ENCODE measurements at places on chromosomes 2 and 18.

GRCh38 chr2:47531378-47532042 is 128.6 kb downstream of the MSH2 start:
- DNase-seq, result no peak

DNA sequence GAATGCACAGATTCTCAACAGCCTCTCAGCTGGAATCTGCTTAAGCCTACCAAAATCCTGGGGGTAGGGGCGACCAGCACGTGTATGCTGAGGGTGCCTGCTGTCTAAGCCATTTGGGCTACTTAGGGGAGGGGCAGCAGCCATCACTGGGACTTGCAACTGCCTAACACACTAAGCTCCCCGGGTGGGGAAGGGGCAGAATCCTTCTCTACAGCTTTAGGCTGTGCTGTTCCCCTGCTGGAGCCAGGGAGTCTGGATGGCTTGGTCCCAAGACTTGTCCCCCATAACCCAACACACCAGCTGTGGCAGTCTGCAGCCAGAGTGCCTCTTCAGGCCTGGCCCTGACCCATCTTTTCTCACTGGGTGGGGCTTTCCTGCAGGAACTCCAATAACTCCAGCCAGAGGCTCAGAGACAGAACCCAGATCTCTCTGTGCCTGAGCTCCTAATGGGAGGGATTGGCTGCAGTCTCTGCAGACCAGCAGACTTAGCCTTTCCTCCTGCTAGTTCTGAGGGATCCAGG is 305.4 kb upstream of the RND3 start:
- DNase-seq, result no peak

- no peak for DNase-seq
Observed at GRCh38 chr18:9575558-9575957, 38.8 kb downstream of the PPP4R1 start.

DNA sequence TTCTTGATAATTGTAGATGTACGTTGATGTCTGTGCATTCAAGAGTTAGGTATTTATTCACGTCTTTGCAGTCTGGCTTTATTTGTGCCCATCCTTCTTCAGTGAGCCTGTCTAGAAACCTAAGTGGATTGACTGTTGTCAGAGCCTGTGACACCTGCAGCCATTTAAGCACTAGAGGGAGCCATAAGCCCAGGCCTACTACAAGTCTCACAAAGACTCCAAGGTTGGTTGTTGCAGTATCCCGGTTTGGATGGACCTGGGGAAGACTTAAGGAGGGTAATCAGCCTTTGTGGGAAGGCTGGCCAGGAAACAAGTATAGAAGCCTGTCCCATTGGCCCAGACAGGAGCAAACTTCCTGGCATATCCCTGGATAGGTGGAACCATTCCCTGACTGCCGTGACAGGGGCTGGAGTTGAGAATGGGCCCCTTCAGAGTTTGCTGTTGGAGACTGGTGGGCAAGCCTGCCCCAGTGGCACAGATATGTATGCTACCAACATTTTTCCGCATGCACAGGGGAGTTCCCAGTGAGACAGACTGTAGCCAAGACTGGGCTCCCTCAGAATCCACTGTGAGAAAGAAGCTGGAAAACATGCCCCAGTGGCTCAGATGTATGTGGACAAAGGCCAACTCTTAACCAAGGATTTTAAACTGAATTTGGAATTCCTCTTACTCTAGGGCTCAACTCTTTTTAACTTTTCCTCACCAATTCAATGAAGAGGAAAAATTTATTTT is 9.3 kb upstream of the LRRC30 start:
- no peak for DNase-seq

DNA sequence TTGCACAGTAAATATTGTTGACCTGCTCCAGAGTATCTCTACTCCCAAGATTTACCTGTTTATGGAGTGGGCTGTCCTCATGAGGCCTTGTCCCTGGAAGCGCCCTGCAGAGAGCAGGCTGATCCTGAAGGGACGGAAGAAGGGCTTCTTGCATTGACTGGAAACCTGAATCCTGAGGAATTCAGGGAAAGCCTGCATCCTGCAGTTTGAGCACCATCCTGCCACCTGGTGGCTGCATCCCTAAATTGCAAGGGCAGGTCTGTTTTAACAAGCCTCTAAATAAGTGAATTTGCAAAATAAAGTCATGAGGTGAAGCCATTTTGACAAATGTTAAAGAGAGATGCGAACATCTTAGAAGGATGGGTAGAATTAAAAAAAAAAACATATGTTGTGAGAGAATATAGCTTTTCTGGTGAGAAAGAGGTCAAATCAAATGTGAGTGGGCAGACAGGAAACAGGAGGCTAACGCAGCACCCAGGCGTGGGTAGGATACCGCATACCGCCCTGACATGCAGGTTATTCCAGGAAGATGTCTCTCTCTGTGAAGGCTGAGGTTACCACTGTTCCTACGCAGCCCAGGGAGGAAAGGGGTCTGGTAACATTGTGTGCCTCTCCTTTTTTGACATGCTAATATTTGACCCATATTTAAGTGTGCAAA is 754.9 kb downstream of the RNF144A start:
- DNase-seq, result peak; percentile 49

GRCh38 chr2:147173189-147173581 is 671.6 kb upstream of the ACVR2A start:
- DNase-seq, result no peak

DNA sequence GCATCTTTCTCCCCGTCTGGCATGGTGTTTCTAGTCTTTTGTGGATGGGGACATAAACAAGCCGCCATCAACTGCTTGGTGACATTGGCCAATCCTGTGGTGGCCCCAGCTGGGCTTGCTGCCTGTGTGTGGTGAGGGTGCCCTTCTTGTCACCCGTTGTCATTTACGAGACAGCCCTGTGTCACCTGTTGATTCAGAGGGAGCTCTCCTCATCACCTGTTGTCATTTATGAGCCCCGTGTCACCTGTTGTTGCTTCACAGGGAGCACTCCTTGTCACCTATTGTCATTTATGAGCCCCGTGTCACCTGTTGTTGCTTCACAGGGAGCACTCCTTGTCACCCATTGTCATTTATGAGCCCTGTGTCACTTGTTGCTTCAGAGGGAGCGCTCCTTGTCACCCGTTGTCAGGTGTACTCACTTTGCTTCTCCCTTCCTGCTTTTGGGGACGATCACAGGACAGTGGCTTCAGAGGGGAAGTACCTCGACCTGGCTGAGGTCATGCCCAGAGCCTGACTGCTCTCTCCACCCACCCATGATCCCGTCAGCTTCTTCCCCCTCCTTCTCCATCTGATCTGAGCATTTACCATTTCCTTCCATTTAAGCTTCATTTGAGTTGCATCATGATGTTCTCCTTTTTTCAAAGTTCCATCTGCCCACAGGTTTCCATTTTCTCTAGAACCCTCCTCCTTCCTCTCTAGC is 29.1 kb downstream of the HPCAL1 start:
- DNase-seq, result peak; percentile 26

GRCh38 chr2:36701918-36702317 is 5.4 kb downstream of the VIT start:
- no peak for DNase-seq

GRCh38 chr18:28147674-28148171 is 29.2 kb downstream of the CDH2 start:
- DNase-seq, result no peak

GRCh38 chr2:207073801-207074678 is 91.7 kb downstream of the KLF7 start:
- no peak for DNase-seq

- no peak for DNase-seq
Observed at GRCh38 chr2:77737236-77737635, 215.1 kb upstream of the LRRTM4 start.

- DNase-seq, result peak; percentile 85
Observed at GRCh38 chr2:233353769-233354499, at the start of gene DGKD. Gene DGKD (plus strand): TSS chr2:233354494. CDS start chr2:233354519, 25 bp downstream.

All from CD4-positive, alpha-beta T cell (primary cell).